ENCODE measurements at places on chromosomes 3 and 15. TPM values are rescaled to one million over a fixed set of nuclear protein-coding genes. Genes with fewer than 3 reads are reported as not detected.

DNA sequence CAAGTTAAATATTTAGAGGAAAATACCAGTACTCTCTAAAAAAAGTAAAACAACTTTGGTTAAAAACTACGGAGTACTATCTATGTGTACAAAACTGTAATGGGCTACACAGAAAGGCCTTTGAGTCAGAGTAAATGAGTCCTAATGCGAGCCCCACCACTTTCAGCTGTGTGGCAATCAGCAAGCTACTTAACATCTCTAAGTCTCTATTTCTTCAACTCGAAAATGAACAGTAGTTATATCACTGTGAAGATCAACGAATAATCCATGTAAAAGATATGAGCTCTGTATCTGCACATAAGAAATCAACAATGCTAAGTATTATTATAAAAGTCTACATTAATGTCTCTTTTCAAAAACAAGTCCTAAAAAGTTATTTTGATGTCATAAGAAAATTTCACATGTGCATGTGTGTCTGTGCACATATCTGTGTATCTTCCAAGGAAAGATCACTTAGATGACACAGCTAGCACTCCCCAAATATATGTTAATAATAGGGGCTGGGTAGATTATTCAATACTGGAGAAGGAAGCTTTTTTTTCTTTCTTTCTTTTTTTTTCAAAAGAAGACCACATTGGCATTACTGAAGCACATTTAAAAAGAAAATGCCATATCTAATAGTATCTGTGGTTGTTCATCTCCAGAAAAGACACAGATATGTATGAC, 58.8 kb downstream of the TBC1D5 start:
- H3K4me1 ChIP-seq, result no peaks in the 10 kb centered on the region

- no peak overlapping the region for H3K27ac ChIP-seq
- no peak overlapping the region for H3K4me3 ChIP-seq
- H3K4me1 ChIP-seq, result no peaks in the 10 kb centered on the region
- no peaks in the 10 kb centered on the region for H3K36me3 ChIP-seq
Measured at GRCh38 chr3:12139111-12139511, 19.6 kb downstream of the TIMP4 start.

GRCh38 chr3:100769693-100770092, 60.4 kb downstream of the TFG start:
- no peaks in the 10 kb centered on the region for H3K36me3 ChIP-seq
- H3K27ac ChIP-seq, result no peak overlapping the region
- no peak for DNase-seq
- H3K4me3 ChIP-seq, result no peak overlapping the region
- no peaks in the 10 kb centered on the region for H3K27me3 ChIP-seq

GRCh38 chr3:155101398-155101797, 21.3 kb downstream of the MME start:
- no peak overlapping the region for H3K27ac ChIP-seq
- no peaks in the 10 kb centered on the region for H3K27me3 ChIP-seq
- no peaks in the 10 kb centered on the region for H3K36me3 ChIP-seq
- no peak overlapping the region for H3K4me3 ChIP-seq

DNA sequence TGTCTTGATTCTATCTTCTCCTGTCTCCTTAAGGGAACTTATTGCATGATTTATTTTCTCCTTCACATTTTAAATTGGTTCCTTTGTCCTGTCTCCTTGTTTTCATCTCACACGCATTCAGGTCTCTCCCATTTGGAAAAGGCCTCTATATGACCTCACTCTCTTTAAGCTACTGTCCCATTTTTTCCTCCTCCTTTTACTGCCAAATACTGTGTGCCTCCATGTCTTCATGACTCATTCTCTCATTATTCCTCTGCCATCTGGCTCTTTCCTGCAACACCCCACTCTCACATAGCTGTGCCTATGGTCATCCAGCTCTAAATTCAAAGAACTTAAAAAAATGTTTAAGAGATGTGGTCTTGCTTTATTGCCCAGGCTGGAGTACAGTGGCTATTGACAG, 48.0 kb downstream of the TYRO3 start:
- no peaks in the 10 kb centered on the region for H3K27me3 ChIP-seq
- no peak for DNase-seq
- H3K36me3 ChIP-seq, result no peaks in the 10 kb centered on the region
- H3K4me1 ChIP-seq, result no peaks in the 10 kb centered on the region
- H3K27ac ChIP-seq, result no peak overlapping the region

- no peak for DNase-seq
- peaks cover 4% of the 10 kb centered on the region for H3K4me1 ChIP-seq
- no peak overlapping the region for H3K4me3 ChIP-seq
- peaks cover 3% of the 10 kb centered on the region for H3K36me3 ChIP-seq
- H3K27ac ChIP-seq, result no peak overlapping the region
Measured at GRCh38 chr15:67547836-67548235, 5.3 kb downstream of the MAP2K5 start.

DNA sequence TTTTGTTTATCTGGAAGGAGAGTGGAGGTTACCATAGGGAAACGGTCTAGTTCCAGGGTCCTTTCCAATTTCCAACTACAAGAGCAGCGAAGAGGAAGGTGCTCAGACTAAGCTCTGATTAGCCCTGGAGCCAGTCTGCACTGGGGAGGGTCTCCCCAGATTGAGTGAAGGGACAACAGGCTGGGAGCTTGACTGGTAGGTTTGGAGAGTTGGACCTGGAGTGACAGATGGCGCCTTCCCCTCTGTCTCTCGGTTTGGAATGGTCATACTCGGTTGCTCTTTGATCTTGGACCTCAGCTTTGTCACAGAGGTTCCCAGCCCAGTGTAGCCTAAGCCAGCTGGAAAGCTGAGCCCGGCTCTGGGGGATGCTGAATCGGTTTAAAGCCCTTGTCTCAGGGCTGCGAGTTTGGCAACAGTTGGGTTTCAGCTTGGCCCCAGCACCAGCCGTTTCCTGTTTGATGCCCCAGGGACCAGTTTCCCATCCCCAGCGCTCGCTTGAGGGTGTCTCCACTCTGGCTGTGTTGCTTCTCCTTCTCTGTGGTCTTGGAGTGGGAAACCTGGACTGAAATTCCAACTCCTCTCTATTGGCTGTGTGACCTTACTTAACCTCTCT, 53.1 kb upstream of the ULK4 start:
- no peaks in the 10 kb centered on the region for H3K36me3 ChIP-seq
- peak; percentile 39 for DNase-seq
- peaks cover 9% of the 10 kb centered on the region for H3K4me1 ChIP-seq
- H3K4me3 ChIP-seq, result peak overlapping the region; percentile 88
- peak overlapping the region; percentile 99 for H3K27ac ChIP-seq
- H3K27me3 ChIP-seq, result no peaks in the 10 kb centered on the region

DNA sequence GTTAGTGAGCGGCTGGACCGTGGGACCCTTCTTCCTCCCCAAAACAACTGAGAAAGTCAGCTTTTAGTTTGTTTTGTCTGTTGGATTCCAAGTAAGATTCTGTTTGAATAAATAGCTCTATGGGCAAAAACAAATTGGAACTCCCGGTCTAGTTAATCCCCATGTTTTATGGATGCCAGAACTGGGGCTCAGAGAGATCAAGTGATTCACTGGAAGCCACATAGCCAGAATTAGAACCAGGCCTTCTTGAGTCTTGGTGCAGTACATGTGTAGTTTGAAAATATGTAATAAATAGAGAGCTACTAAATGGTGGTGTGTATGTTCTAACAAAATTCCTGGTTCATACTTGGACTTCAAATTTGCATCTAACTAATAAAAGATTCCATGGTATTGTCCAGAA, 29.3 kb upstream of the POLR2M start:
- peaks cover 3% of the 10 kb centered on the region for H3K4me1 ChIP-seq
- H3K4me3 ChIP-seq, result no peak overlapping the region
- no peak overlapping the region for H3K27ac ChIP-seq
- no peaks in the 10 kb centered on the region for H3K27me3 ChIP-seq
- no peaks in the 10 kb centered on the region for H3K36me3 ChIP-seq
- DNase-seq, result no peak

- H3K27me3 ChIP-seq, result no peaks in the 10 kb centered on the region
- peak; percentile 75 for DNase-seq
- H3K4me1 ChIP-seq, result no peaks in the 10 kb centered on the region
- H3K4me3 ChIP-seq, result no peak overlapping the region
Measured at GRCh38 chr3:186044968-186045367, 63.9 kb downstream of the ETV5 start.

DNA sequence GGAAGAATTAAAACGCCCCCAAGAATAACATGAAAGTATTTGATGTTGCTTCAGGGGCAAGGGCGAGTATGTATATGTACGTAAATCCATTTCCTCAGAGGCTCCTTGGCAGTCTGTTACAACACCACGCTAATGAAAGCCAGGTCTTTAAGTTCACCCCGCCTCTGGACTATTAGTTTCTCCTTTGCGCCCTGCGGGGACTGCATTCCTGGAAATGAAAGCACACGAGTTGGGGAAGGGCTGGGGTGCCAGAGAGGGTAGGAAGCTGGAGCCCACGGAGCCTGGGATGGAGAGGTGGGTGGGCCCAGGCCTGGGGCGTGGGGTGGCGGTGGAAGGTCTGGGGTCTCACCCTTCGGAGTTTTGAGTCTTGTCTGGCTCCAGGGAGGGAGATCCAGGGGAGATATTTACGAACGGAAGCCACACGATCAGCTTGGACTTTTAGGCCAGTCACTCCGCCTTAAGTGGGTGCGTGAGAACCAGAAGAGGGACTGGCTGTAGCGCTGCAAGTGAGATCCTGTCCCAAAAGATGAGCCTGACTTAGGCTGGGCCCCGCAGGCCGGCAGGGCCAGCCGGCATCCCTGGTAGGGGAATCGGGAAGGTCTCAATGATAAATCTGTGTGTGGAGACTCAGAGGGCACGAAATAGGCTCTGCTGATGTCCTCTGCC, 1.6 kb upstream of the PLCL2 start:
- H3K36me3 ChIP-seq, result no peaks in the 10 kb centered on the region
- no peak overlapping the region for H3K4me3 ChIP-seq
- peak overlapping the region; percentile 99 for H3K27ac ChIP-seq
- DNase-seq, result peak; percentile 35
- no peaks in the 10 kb centered on the region for H3K4me1 ChIP-seq

DNA sequence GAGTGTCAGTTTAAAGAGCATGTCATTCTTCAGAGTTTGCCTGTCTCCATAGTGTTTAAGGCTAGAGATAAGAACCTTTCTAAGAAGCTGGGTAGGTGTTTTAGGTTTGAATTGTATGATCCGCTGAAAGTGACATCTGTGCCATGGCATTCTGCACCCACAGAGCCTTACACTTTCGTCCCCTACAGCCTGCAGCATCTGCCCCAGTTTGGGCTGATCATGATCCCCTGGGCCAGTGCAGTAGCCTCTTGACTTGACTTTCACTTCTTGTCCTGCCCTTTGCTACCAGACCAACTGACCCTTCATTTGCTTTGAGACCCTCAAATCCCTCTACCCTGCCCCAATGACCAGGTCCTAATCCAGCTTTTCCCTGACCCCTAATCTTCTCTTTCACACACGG, 81.6 kb downstream of the SOX14 start:
- no peak overlapping the region for H3K4me3 ChIP-seq
- no peaks in the 10 kb centered on the region for H3K36me3 ChIP-seq
- DNase-seq, result no peak
- no peaks in the 10 kb centered on the region for H3K27me3 ChIP-seq

GRCh38 chr15:99433757-99434450, 131.9 kb upstream of the MEF2A start:
- DNase-seq, result peak; percentile 53
- peak overlapping the region; percentile 72 for H3K27ac ChIP-seq
- no peaks in the 10 kb centered on the region for H3K36me3 ChIP-seq
- no peaks in the 10 kb centered on the region for H3K27me3 ChIP-seq

GRCh38 chr3:63731866-63732265, 79.4 kb downstream of the SNTN start:
- no peak overlapping the region for H3K4me3 ChIP-seq
- no peaks in the 10 kb centered on the region for H3K36me3 ChIP-seq
- no peak overlapping the region for H3K27ac ChIP-seq
- no peak for DNase-seq
- no peaks in the 10 kb centered on the region for H3K27me3 ChIP-seq

- H3K4me3 ChIP-seq, result no peak overlapping the region
- no peak for DNase-seq
- peaks cover 25% of the 10 kb centered on the region for H3K36me3 ChIP-seq
- peaks cover 3% of the 10 kb centered on the region for H3K4me1 ChIP-seq
- H3K27me3 ChIP-seq, result no peaks in the 10 kb centered on the region
Measured at GRCh38 chr15:44598892-44599291, 61.9 kb downstream of the EIF3J start.

GRCh38 chr3:128412180-128413002, 54.3 kb downstream of the DNAJB8 start:
- no peaks in the 10 kb centered on the region for H3K36me3 ChIP-seq
- H3K27me3 ChIP-seq, result no peaks in the 10 kb centered on the region
- H3K4me3 ChIP-seq, result no peak overlapping the region
- DNase-seq, result no peak
- H3K27ac ChIP-seq, result no peak overlapping the region

- no peaks in the 10 kb centered on the region for H3K4me1 ChIP-seq
- no peak for DNase-seq
- no peak overlapping the region for H3K4me3 ChIP-seq
- H3K27ac ChIP-seq, result no peak overlapping the region
- H3K36me3 ChIP-seq, result no peaks in the 10 kb centered on the region
Measured at GRCh38 chr3:133924041-133924440, 28.4 kb upstream of the RAB6B start.

GRCh38 chr3:155227141-155227540, 66.3 kb downstream of the STRIT1 start:
- H3K4me3 ChIP-seq, result no peak overlapping the region
- no peaks in the 10 kb centered on the region for H3K4me1 ChIP-seq
- DNase-seq, result no peak
- H3K27me3 ChIP-seq, result no peaks in the 10 kb centered on the region

DNA sequence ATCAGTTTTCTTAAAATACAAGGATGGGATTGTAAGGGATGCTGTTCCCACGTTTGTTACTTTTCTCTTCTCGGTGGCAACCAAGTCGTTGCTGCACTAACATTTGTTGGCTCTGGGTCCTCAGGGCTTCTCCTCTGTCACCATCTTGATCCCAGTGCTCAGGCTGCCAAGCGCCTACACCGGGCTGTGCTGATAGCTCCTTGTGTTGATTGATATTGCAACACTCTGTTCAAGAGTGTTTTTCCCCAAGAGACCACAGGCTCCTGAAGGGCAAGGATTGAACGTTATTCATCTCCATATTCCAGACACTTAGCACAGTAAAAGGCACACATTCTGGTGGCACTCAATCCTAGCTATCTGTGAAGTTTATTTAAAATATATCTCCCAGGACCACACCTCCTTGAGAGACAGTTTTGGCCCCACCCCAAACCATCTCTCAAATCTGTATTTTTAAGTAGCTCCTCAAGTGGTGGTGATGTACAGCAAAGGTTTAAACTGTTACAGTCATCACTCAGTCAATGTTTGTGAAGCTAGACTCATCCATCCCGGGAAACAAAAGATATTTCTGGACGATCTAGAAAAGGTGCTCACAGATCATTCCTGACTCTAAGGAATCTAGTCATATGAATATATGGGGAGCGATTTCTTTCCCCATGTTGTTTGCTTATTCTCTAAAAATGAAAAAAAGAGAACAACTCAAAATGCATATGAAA, 38.5 kb upstream of the FOXP1 start:
- H3K27ac ChIP-seq, result no peak overlapping the region
- H3K4me1 ChIP-seq, result no peaks in the 10 kb centered on the region
- H3K36me3 ChIP-seq, result no peaks in the 10 kb centered on the region
- no peak overlapping the region for H3K4me3 ChIP-seq
- no peaks in the 10 kb centered on the region for H3K27me3 ChIP-seq
- DNase-seq, result no peak

Gene ACKR4
- 2.0 TPM for total RNA-seq

Gene SEMA6D
- total RNA-seq, result 64.5 TPM

Gene TGM5
- total RNA-seq, result not detected

Gene SNX22
- total RNA-seq, result 3.4 TPM

Gene EPHB3
- total RNA-seq, result 20.5 TPM

Gene ZNF80
- total RNA-seq, result not detected

Gene IL12A
- total RNA-seq, result 3.3 TPM

Gene DGKG
- 10.6 TPM for total RNA-seq

Gene BFSP2
- not detected for total RNA-seq

Gene FBLN2
- total RNA-seq, result 34.0 TPM

Gene MTHFS
- 57.4 TPM for total RNA-seq

Gene CD86
- total RNA-seq, result 11.5 TPM
